ENCODE measurements at places on chromosomes 5 and 9.

GRCh38 chr9:70534061-70534460, 119.6 kb upstream of the KLF9 start:
- DNase-seq = no peak

DNA sequence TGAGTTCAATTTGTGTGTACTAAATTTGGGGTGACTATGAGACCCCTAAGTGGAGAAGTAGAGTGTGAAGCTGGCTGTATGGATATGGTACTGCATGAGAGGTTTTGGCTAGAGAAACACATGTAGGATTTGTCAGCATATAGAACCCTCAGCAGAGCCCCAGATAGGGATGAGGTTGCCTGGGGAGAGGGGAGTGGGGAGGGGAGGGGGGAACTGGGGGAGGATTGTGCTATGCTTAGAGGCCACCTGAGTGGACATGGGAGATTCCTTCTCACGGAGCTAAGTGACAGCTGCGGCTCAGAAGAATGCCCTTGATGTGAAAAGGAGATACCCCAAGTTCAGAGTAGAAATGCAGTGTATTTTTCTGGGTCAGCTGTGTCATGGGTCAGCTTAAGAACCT, 11.2 kb downstream of the SLC22A5 start:
- DNase-seq = no peak

GRCh38 chr9:6771722-6772121, 13.9 kb downstream of the KDM4C start:
- no peak for DNase-seq

DNA sequence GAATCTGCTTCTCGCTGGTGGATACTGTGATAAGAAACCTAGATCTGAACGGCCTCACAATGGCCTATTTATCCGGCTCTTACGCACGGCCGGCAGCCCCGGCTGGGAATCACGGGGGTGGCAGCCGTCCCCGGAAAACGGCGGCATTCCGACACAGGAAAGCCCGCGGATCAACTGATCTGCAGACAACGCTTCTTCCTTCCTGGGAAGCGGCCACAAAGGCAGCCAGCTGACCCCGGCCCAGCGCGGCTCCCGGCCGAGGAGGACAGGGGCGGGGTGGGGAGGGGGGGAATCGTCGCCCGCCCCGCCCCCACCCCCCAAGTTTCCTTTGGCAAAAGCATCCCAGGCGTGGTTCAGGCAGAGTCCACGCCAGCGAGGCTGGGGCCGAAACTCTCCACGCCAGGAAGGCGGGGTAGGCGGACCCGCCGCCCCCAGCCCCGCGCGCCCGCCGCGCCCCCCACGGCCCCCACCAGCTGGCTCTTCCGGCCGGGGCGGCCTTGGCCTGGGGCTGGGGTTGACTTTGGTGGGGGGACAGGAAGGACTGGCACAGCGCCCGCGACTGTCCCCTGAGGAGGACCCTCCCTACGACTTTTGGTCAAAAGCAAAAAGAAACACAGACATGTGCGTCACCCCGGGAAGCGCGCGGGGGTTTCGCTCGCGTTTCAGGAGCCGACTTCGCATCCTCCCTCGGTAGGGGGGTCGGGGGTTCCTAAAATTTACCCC, 247.7 kb upstream of the ANKRD55 start:
- peak; percentile 74 for DNase-seq

DNA sequence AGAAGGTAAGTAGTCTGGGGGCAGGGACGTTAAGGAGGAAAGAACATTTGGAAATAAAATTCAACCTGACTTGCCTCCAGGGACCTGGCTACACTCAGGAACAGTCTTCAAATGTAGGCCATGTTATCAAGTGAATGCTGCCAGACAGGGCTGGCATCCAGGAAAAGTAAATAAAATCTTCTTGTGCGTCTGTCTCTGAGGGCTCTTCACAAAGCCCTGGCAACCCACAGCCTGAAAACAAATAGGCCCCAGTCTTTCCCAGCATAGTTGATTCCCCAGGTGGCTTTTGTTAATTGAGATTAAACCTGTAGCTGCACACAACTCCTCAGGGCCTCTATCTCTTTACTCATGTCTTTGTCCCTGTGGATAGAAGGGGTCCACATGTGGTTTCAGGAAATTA, 55.4 kb downstream of the STK32A start:
- no peak for DNase-seq

GRCh38 chr5:103404483-103404882, 145.9 kb downstream of the MACIR start:
- no peak for DNase-seq

DNA sequence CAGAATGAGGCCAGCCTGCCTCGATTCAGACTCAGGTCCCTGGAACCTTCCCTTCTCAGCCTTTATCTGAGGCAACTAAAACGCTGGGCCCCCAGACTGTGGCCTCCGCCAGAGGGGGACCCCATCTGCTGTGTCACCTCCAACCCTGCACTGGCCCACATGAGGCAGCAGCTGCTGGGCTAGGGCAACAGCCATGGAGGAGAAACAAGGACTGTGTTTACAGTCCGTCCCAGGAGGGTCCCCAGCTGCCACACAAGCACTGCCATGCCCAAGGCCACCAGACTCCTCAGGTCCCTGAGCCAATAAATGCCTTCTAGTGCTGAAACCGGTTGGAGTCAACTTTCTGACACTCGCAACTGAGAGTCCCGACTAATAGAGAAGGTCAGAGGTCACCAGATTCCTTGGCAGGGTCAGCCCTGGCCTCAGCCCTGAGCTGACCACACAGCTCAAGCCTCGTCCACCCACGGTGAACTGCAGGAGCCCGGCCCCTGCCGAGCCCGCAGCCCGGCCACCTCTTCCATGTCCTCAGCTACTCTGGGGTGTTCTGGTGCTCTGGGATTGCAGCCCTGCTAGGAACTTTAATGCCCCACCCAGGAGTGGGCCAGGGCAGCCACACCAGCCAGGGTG, 77.0 kb downstream of the ZNF354C start:
- DNase-seq = no peak

- no peak for DNase-seq
These were observed 43.2 kb downstream of the NPR3 start for GRCh38 chr5:32754284-32754683.

DNA sequence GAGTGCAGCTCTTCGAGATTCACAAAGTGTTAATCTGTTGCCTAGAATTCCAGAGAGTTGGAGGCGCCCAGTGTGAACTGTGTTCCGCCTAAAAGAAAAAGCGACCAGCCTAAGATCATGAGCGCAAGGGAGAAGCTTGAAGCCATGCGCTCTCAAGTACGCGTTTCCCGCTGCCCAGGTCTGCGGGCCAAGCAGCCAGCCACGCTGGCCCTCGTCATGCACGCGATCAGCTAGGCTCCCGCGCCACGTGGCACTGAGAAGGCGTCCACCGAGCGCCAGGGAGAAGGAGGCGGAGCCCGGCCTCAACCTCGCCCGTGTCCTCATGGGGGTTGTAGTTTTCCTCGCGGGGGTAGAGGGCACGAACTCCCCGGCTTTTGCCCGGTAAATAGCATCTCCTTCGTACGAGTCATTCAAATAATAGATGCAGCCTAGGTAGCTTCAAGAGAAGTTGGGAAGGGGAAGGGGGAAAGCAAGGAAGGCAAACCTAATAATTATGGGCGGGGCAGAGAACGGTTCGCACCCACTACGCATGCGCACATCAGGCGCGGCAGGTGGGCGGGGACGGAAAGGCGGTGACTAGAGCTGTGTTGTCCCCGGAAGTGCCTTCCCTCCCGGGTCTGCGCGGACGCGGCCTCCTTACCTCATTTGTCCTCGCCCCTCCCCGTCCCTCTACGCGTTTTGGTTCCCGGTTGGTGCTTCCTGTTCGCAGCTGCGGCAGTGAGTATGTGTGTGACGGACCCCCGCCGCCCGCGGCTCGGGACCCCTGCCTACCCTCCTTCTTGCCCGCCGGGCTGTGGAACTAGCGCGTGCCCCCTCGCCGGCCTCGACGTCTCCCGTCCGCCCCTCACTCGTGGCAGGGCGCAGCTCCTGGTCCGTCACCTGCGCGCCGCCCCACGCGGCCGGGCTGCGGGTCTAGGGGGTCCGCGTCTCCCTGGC, at the start of gene ZCCHC7:
Gene ZCCHC7, plus strand, starts transcription at position 668 of the 936 bp plus-strand sequence.
- DNase-seq = peak; percentile 98

DNA sequence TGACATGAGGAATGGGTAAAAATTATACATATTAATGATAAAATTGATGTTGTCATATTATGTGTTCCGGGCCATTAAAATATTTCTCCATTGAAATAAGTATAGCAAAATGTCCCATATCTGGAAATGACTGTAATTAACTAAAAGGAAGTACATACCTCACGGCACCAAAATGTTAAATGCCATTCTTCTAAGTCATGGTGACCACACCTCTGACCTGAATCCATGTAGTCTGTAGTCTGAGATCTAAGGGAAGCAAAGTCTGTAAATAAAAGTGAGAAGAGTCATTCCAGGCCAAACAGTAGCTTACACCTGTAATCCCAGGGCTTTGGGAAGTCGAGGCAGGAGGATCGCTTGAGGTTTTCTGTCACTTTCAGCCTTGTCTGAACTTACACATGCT, 8.7 kb upstream of the GDA start:
- no peak for DNase-seq

GRCh38 chr5:97425511-97425910, 242.5 kb upstream of the RIOK2 start:
- peak; percentile 3 for DNase-seq

DNA sequence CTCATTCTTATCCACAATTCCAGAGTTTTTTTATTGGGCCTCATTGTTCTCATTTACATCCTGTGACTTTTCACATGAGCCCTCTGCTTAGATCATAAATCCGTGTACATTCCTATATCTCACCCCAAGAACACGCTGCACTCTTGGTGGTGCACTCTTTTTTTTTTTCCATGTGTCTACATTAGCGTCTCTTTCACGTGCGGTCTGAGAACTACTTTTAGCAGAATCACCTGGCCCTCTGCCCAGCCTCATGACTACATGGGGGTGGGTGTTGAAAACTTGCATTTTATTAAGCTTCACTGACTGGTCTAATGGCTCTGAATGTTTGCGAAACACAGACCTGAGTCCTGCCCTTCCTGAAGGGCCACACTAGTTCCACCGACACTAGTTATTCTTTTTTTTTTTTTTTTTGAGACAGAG, 18.6 kb downstream of the C9orf57 start:
- no peak for DNase-seq

DNA sequence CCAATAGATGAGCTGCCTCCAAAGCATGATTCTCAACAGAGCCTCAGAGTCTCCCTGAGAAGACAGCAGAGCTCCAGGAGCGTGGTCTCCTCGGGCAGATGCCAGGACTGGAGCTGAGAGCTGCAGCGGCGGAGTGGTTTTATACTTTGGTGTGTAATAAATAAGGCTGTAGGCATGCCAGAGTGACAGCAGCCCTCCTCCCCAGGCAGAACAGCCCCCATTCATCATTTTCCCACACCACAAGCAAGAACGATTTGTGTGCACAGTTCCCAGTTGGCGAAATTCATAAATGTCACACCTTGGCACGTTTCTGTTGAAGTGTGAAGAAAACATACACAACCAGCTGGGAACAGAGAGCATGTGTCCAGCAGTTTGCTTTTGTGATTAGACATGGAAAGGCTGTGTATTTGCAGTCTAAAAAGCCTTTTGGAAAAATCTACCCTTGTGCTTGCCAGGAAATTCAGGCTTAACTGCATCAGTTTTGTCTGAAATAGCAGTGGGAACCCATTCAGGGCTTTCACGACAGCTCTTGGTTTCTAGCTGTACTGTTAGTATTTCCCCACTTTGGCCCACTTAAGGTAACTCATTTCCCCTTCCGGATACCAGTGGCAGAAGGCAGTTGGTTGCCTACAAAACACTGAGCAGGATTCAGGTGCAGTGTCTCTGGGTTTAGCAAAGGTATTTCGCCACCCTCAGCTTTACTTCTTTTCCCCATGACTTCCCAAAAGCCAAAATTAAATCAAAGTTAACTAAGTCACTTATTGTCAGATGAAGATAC, at the start of gene C1QTNF3:
Gene C1QTNF3, minus strand, starts transcription at position 115 of the 778 bp plus-strand sequence. Its CDS starts 88 bp downstream, at position 27.
- DNase-seq = peak; percentile 15

DNA sequence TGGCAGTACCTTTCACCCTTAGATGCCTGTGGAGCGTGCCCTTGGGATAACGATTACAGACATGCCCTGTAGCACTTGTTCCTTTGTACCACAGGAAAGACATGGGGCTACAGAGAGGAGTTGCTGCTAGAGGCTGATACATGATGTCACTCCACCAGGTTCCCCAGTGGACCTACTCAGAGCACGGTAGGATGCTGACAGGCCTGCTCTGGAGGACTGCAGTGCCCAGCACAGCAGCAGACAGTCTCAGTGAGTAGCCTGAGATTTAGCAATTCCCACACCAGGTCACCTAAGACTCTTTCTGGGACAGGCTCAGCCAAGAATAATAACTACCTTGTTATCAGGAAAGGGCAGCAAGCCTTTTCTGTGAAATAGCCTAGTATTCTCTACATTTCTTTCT, 28.8 kb downstream of the PDE4D start:
- no peak for DNase-seq

GRCh38 chr9:130433168-130433946, 11.4 kb upstream of the ASS1 start:
- DNase-seq = no peak

GRCh38 chr9:130366072-130366471, 78.7 kb upstream of the ASS1 start:
- no peak for DNase-seq

- DNase-seq = no peak
These were observed 129.7 kb downstream of the YIPF5 start for GRCh38 chr5:144040615-144041305.

GRCh38 chr5:157473383-157474320, 13.6 kb downstream of the NIPAL4 start:
- DNase-seq = no peak

DNA sequence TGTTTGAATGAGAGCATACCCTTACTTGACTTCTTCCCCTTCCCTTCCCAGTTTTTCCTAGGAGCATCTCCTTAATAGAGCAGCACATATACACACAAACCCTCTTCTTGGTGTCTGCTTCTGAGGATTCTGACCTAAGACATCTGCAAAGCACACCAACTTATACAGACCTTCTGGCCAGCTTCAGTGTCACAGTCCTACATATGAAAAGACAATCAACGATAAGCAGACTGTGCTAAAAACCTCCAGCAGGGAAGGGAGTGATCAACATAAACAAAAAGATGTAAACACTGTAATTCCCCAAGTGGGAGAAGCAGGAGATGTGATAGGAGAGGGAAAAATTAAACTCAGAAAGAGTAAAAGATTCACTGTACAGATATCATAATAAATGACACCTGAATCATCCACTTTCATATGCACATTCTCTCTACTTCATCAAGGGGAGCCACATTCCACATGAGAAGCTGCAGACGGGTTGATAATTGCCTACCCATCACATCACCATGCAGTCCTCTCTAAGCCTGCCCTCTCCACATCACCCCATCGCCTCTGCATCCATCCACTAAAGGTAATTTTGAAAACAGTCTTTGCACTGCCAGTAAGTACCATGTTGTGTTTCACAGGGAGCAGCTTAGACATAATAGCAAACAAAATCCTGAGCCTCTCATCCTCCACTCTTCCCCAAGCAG, 13.0 kb downstream of the APBA1 start:
- no peak for DNase-seq

- no peak for DNase-seq
These were observed 1398.3 kb upstream of the CDH6 start for GRCh38 chr5:29795096-29795652.

All from midbrain (tissue), 1 donor.